OCI-M1 (cell line): ENCODE measurements at places on chromosomes 6 and 20.

GRCh38 chr6:41734666-41735426 is 562 bp downstream of the TFEB start:
- peak; percentile 54 for DNase-seq

- DNase-seq: no peak
Measured at GRCh38 chr6:42276034-42276890, 58.6 kb upstream of the MRPS10 start.

DNA sequence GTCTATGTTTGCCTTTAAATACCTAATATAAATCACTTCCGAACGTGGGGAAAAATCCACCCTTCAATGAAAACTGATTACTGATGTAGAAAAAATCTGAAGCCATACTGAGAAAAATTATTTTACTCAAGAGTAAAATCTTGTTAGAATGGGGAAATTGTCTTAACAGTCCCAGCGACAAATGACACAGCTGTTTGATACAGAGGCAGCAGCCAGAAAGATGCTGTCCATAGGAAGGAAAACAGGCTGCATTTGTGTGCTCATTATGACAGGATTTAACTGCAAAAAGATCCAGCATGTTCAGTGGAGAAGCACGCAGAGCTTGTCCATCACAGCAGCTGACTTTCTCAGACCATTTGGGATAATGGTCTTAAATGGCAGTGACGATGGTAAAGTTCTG is 443.0 kb downstream of the TFAP2B start:
- no peak for DNase-seq

GRCh38 chr6:109260126-109260525 is 122.1 kb downstream of the CD164 start:
- no peak for DNase-seq

- no peak for DNase-seq
Measured at GRCh38 chr6:66134021-66134420, 427.0 kb upstream of the EYS start.

DNA sequence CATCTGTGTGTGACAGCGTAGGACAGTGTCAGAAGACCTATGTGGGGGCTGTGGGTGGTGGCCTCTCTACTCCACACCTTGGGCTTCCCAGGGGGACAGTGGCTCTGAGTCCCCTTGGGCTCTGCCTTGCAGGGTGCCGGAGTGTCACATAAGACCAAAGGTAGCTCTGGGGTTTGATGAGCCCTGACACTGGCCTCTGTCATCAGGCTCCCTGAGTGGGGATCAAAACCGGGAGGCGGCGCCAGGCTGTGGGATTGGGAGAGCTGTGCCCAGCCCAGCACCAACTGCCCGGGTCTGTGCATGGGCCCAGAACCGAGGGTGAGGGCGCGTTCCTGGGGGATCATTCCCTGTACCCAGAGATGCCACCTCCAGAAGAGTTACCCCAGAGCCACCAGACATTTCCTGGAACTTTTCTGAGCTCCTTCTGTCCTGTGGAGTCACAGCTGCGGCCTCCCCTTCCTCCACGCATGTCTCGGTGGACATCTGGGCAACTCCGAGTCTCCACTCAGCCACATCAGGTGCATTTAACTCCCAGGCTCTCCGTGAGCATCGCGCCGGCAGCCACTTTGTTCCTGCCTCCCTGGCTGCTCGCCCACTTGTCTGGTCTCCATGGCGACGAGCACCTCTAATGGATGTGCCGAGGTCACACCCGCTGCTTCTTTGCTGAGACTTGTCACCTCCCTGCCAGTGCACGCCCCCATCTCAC is 94.7 kb downstream of the TMEM242 start:
- DNase-seq: no peak

DNA sequence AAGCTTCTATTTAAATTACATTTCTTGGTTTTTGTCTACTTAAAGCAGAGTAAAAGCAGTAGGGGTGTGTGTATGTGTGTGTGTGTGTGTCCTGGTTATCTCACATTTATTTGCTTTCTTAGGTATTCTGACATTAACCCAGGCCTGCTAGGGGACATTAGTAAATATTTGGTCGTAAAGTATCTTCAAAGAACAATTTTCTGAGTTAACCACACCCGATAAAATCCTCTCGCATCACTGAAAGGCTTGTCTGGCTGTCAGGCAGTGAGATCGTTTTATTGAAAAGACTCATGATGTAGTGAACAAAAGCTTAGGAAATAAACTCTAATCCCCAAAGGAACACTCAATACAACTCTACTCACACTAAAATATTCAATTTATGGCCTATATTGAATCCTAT is 77.9 kb downstream of the ZNF217 start:
- DNase-seq: no peak

GRCh38 chr6:162290846-162291465 is 436.6 kb downstream of the PRKN start:
- DNase-seq: no peak

- DNase-seq: no peak
Measured at GRCh38 chr6:4999586-4999985, 4.3 kb downstream of the RPP40 start.

- no peak for DNase-seq
Measured at GRCh38 chr6:90905351-90905750, 318.5 kb upstream of the MAP3K7 start.

DNA sequence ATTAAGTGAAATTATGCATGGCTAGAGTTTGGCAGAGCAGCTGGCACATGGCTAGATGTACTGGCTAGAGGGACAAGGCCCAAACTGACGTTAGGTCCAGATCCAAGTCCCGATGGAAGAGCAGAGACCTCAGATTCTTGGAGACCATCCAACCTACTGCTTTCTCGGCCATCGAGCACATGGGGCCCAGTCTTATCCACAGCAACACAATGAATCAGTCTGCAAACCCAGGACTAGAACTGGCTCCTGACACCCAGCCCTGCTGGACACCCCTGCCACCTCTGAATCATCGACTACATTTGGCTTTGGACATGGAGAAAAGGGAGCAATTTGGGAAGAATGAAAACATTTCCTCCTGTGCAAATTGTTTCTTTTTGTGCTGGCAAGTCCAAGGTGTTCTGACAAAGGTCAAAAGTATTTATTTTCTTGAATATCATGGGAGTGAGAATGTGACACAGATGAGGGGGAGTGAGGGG is 23.9 kb upstream of the YWHAB start:
- no peak for DNase-seq

- DNase-seq: no peak
Measured at GRCh38 chr6:161107779-161108730, 116.5 kb downstream of the MAP3K4 start.

DNA sequence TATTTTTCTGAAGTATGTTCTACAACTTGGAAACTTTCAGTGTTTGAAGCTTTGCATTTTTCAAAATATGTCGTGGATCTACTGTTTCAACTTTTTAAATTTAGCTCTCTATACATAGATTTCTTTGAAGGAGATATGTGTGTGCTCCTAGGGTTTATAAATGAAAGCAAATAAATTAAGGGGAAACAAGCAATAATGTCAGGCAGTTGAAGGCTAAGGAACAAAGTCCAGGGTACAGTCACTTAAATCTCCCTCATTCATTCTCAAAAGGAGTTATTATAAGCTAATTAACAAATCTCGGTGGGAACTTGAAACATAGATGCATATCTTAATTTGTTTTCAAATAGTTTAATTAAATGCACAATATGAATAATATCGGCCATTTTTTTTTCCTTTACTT is 79.4 kb downstream of the SAMD5 start:
- no peak for DNase-seq

- DNase-seq: no peak
Measured at GRCh38 chr6:168609026-168609685, 168.2 kb downstream of the SMOC2 start.

DNA sequence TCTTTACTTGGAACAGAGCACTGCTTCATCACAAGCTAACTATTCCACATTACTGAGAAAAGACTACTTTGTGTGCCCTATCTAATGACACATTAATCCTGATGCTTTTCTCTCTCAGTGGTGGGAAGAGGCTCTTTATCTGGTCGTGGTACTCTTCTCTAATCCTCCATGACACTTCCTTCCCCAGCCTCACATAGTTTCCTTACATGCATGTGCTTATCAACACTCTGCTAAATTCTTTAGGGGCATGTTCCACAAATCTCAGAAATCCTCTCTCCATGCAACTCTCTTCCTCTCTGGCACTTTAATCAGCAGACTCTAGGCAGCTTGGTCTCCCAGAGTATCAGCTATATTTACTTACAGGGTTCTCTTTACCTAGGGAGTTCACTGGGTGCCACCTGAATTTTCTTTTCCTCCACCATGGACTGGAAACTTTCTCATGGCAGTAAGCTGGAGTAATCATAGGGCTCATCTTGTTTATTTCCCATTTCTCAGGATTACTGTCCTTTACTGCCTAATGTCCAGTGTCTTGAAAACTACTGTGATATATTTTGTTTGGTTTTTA is 27.0 kb upstream of the SLC22A2 start:
- no peak for DNase-seq

DNA sequence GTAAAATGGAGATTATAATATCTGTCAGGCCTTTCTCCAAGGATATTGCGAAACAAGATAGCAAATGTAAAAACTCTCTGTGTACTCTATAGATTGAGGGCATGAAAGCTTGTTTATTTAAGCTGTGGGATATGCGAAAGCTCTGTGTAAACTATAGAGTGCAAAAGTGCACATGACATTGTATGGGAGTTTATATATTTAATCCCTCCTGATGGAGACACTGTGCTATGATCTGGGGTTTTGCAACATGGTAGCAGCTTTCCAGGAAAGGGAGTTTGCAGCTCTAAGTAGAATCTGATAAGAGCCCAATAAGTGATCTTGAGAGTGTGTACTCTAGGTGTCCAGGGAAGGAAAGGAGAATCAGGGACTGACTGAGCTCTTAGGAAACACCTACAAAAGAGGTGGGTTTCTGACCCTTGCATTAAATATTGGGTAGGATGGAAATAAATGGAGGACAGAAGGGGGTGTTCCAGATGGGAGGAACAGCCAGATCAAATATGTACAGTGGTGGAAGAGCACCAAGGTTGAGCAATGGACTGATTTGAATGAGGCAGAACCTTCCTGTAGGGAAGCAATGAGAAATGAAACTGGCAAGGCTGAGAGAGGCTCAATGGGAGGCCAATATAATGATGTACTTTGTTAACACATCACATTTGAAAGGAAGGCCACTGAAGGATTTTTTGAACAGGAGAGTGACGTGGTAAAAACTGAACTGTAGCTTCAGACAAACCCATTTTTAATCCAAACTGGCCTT is 450.1 kb downstream of the GJA1 start:
- peak; percentile 76 for DNase-seq

DNA sequence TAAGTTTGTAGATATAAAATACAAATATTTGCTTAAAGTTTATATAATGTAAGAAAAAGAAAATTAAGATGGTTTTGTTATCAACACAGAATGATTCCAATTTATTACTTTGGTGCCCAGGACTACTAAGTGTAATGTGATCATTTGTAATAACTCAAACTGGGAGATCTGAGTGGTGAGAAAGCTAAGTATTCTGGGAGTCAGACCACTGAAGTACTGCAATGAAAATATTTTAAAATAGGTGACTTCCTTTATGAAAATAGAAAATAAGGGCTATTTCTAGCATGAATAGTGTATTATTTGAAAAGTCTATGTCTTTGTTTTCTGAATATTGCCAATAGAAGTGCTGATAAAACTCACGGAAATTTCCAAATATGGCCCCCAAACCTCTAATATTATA is 305.6 kb upstream of the MAN1A1 start:
- DNase-seq: no peak

GRCh38 chr6:5636210-5637030 is 370.3 kb downstream of the NRN1 start:
- no peak for DNase-seq

DNA sequence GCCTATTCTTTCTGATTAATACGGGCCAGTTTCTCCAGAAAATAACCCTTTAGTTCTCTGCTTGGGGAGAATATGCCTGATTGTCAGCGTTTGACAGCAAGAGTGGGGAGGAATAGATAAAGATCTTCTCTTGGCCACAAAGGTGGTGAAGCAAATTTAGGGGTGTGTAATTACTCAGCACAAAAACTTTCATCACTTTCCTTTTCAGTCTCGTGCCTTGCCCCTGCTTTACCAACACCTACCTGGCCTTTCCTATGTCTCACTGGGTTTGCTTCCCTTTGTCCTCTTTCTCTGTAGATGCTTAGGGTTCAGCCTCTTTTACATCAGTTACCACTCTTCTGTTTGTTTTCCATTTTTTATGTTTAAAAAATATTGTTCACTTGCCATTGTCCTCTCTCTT is 99.2 kb downstream of the MCHR2 start:
- DNase-seq: no peak

DNA sequence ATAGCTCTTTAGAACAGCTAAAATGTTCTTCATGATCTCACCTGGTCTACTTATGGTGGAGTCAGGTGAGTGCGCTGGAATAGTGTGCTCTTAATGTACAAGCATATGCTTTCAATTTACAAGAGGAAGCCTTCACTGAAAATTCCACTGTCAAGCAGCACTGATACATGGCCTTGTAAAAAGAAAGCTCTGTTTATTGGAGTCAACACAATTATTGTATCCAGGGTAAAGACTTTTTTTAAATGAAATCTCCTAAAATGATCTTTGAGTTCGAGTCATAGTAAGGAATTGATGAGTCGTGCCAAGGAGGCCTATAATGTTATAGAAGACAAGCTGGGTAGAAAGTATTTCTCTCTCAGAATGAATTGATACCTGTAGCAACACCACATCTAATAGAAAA is 41.6 kb upstream of the CARMIL1 start:
- no peak for DNase-seq
